Endodermal cell (in vitro differentiated cells): ENCODE measurements at places on chromosomes 12 and 14.

DNA sequence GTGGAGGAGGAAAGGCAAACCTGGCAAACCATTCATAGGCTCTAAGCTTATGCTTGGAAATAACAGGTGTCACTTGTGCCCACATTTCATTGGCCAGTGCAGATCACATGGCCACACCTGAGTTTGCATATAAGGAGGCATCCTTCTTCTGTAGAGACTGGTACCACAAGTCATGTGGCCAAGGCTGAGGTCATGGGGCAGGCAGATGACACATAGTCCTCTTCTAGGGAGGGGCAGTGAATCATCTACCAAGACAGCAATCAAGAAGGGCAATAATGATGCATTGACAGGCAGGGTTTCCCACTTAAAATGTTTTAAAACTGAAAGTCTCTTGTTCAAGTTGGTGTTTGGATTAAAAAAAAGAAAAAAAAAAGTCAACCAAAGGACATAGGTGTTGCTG, 77.3 kb downstream of the DAAM1 start:
- no peak for DNase-seq

DNA sequence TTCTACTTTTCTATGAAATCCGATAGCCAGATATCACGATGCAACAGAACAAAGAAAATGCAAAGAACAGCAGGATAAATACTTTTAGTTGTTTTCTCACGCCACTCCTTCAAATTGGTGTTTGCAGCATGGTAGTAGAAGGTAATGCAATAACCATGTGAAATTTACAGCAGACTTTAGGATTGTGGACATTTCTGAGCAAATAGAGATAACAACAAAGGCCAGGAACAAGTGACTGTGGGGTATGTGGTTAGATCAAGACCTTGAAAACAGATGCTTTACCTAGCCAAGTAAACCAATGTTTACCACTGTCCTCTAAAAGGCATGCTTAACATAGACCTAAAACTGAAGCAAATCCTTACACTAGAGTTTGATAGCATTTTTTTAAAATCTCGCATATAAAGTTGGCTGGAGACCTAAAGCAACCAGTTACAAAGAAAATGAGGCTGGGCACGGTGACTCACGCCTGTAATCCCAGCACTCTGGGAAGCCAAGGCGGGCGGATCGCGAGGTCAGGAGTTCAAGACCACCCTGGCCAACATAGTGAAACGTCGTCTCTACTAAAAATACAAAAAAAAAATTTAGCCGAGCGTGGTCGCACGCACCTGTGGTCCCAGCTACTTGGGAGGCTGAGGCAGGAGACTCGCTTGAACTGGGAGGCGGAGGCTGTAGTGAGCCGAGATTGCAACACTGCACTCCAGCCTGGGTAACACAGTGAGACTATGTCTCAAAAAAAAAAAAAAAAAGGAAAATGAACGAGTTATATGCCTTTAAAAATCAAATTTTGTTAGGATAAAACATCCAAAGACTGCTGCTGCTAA, 123.2 kb upstream of the FOXN3 start:
- no peak for DNase-seq

- DNase-seq: no peak
Measured at GRCh38 chr12:76634133-76634532, 74.6 kb upstream of the OSBPL8 start.

DNA sequence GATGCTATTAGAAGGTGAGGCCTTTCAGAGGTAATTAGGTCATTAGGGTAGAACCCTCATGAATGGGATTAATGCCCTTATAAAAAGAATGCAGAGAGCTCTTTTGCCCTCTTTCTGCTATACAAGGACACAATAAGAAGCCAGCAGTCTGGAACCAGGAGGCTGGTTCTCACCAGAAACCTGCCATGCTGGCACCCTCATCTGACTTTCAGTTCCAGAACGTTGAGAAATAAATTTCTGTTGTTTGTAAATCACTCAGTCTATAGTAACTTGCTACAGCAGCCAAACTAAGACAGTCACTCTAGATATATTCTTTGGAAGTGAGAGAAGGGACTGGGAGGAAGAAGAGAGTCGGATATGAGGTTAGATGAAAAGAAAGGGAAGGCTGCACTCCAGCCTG, 125.0 kb upstream of the MYF6 start:
- no peak for DNase-seq

GRCh38 chr14:51957950-51958349, 31.4 kb upstream of the RTRAF start:
- no peak for DNase-seq

DNA sequence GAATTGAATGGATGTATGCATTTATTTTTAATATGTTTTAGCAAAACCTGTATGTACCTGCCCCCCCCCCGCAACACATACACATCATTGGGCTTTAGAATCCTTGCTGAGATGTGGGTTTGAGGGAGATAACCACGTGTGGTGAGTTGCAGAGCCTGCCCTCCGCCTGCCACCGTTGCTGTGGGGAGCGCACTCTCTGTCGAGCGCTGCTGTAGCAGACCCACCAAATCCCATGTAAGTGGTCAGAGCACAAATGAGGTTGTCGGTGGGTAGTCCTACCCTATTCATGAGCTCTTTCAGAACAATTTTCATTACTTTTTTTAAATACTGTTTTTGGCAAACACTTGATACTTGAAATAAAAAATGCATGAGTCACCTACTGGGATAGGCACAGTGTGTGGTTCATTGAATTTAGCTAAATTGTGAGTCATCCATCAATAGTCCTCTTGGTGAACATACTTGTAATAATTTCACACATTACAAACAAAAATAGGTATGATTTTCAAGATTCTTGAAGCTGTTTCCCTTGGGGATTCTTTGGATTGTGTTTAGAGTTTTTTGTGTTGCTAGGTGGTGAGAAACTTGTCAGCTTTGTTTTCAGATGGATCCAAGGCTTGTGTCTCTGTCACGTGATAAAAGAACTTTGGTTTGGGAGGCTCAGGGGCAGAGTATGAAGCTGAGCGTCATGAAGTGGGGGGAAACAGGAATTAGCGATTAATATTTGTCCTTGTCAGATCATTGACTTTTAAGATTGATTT, 107.6 kb downstream of the PTCSC3 start:
- no peak for DNase-seq

DNA sequence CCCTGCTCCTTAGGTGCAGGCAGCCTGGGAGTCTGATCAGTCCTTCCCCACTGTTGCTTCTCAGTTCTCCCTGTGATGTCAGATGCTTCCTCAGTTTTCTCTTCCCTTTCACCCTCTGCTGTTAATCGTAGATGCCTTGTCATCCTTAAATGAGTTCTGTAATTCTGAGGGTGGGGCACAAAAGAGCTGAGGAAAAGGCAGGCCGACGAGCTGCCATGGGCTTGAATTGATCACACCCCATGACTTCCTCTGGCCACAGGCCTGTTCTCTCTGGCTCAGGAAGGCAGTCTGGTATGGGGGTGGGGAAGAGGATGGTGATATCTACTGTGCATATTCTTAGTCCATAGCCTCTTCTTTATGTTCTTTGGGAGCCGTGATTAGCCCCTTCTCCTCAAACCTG, 5.2 kb upstream of the AP1G2 start:
- DNase-seq: peak; percentile 36

DNA sequence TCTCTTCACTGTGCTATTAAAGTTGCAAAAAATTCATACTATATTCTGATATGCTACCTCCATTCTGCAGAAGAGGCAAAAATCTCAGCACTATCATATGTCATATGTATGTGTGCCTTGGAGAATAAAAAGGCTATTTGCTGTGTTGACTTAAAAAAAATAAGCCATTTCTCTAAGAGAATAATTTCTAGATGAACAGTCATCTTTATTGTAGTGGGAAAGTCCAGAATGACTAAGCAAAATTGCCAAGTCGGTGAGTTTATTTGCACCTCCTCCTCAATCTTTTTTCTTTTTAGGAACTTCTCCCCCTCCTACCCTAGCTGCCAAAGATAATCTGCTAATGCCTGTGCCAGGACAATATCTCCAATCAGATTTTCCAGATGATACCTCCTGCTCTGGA, 353.8 kb upstream of the FAR2 start:
- no peak for DNase-seq

- no peak for DNase-seq
Measured at GRCh38 chr12:113333877-113334785, 778 bp downstream of the SLC8B1 start.

DNA sequence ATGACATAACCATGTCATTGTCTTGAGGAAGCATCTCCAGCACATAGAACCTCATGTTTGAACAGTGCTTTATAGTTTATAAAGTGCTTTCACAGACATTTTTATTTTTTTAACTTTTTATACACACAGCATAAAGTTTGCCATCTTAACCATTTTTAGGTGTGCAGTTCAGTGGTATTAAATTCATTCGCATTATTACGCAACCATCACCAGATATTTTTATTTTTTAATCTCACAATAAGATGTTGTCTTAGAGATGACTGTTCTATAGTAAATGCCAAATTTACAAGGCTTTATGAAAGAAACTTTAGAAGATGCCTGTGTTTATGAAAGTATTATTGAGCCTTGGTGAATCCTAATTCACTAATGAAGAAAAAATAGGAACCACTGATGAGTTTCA, 19.9 kb downstream of the CYP46A1 start:
- DNase-seq: no peak

- no peak for DNase-seq
Measured at GRCh38 chr12:25034676-25035075, 85.8 kb upstream of the BCAT1 start.
